ENCODE measurements at places on chromosomes 2 and 18.

GRCh38 chr2:168404764-168405163 is 51.3 kb upstream of the CERS6 start:
- DNase-seq: no peak

DNA sequence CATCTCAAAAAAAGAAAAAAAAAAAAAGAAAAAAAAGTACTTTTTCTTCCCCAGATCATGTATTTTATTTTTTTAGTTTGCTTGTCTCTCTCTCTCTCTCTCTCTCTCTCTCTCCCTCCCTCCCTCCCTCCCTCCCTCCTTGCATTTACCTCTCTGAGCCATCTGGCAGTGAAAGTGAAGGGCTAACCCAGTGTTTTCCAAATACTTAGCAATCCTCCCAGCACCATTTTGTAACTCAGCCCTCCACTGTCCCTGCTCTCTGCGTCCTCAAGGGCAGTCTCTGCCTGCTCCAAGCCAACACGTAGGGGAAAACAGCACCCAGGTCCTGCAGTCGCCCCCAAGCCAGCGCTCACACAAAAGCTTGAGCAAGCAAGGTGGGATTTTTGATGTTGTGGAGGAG is 19.6 kb upstream of the TEX44 start:
- DNase-seq: no peak

GRCh38 chr18:59402432-59403090 is 43.5 kb upstream of the LMAN1 start:
- DNase-seq: peak; percentile 68

GRCh38 chr2:71603851-71604725 is 150.7 kb downstream of the DYSF start:
- DNase-seq: no peak

- DNase-seq: no peak
These were observed 438.1 kb upstream of the ST6GAL2 start for GRCh38 chr2:107323946-107324565.

- no peak for DNase-seq
These were observed 33.6 kb upstream of the KCNG2 start for GRCh38 chr18:79764131-79764530.

GRCh38 chr2:7357993-7358392 is 440.8 kb downstream of the RNF144A start:
- no peak for DNase-seq

- no peak for DNase-seq
These were observed 31.0 kb downstream of the RMC1 start for GRCh38 chr18:23534276-23534675.

DNA sequence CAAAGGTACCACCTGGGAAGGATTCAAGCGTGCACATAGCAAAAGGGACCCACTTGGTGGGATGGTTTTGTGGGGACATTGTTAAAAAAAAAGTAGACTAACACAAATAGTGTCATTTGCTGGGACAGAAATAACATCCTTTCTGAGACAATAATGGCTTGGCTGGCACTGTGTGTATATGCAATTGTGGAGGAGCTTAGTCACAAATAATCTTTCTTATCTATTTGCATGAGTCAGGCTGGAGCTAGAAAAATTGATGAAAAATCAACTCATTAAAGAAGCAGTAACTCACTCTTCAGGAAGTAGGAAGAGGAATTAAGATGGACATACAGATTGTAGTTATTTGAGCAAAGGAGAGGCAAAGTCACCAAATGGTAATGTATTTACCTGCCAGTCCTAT is 29.5 kb upstream of the ITGB6 start:
- DNase-seq: no peak

- DNase-seq: no peak
These were observed 160.4 kb downstream of the SMAD7 start for GRCh38 chr18:48790226-48790863.

DNA sequence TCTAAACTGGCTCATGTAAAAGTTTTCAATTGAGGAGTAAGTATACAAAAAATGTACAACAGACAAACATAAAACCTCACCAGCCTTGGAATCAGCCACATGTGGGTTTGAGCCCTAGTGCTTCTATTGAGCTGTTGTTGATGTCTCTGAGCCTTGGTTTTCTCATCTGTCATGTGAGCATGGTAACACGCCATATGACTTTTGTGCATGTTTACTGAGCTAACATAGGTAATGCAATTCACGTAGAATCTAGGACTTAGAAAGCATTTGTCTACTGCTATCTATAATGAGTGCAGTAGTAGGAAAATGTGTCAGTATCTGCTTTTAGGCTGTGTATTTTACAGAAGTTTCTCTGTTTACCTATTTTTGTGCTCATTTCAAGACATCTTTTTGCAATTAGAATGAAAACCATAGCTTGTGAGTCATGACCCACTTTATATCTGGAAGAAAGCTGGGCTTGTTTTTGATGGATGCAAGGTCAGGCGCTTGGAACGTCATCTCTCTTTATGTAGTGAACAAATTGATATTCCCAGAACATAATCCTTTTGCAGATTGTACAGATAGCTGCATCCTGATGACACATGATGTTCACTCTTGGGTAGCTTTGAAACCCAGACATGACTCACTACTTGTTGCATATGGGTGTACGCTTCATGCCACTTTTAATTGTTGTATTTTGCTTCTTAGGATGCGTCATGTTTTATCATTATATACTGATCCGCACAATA is 94.3 kb downstream of the RNF144A start:
- no peak for DNase-seq

GRCh38 chr2:118841450-118841827 is 6.0 kb downstream of the EN1 start:
- no peak for DNase-seq

DNA sequence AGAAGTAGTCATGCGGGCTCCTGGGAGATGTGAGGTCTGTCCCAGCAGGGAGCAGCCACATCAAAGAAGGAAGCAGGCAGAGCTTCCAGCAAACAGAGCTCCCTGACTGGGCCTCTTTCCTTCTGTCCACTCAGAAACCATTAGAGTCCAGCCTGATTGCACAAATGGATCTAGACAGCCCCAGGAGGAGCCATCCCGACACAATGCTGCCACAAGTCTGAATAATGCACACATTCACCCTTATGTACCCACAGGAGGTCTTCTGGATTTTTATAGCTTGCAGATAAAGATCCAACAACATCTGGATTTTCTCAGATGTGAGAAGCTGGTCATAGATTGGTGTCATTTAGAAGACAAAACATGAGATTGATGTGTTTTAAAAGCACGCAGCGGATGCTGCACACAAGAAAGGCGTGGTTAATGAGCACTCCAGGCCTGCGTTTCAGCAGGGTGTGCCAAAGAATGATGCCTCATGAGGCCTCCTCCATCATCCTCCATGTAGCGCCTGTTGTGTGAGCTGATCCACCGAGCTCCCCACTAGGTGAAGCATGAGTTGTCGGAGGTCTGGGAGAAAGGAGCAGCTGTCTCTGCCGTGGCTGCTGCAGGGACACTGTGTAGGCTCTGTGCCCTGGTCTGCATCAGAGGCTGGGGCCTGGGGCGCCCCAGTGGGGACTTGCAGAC is 60.6 kb downstream of the MTCL1 start:
- no peak for DNase-seq

DNA sequence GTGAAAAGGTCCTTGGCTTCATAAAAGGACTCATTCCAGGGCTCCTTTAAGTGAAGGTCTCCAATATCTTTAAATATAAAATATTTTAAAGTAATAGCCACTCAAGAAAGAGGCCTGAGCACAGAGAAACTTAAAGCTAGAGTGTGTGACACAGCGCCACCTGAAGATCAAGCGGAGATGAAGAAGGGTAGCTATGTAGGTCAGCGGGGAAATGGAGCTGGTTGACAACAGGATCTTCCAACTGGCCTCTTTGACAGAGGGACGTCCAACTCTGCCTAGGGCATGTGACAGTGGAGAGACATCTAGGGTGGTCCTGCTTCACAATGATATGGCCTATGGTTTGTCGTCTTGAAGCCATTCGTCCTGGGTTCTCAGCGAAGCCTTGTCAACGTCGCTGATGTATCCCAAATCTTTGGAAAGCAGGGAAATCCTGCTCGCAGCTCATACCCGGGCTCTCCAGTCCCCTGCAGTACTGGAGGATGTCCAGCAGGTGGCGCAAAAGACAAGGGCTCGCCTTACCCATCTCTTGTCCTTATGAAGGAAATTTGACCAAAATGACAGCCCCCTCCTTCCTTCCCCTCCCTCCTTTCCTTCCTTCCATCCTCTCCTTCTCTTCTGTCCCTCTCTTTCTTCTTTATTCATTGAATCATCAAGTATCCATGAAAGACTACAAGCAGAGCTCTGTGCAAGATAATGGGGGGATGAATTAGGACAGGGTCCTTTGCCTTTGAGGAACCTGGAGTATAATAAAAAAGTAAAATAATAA is 59.6 kb downstream of the LONRF2 start:
- DNase-seq: peak; percentile 63

GRCh38 chr2:160390544-160391455 is 102.8 kb downstream of the RBMS1 start:
- no peak for DNase-seq

DNA sequence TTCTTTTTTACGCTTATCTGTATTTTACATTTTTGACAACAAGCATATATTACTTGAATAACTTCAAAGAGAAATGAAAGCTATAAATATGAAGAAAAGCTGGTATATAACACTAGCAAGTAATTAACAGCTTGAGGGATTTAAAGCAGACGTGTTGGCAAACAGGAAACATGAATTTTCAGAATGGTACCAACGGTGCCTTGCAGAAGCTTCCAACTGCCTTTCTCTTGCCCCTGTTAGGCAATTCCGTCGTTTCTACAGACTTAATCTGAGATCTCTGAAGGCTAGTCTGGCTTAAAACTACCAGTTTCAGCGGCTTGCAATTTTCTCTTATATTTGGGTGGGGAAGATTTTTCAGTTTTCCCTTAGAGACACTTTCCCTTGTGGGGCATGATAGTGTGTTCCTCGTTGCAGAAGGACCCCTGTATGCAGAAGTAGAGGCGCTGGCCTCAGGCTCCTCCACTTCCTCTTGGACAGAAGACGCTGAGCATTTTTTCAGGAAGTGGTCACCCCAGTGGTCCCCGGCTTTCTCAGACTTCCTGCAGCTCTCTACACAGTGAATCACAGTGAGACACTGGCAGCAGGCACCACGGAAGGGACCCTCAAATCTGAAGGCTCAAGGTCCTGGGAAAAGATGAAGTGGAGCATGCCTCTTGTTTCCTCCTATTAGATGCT is 56.2 kb upstream of the SLC16A14 start:
- no peak for DNase-seq

DNA sequence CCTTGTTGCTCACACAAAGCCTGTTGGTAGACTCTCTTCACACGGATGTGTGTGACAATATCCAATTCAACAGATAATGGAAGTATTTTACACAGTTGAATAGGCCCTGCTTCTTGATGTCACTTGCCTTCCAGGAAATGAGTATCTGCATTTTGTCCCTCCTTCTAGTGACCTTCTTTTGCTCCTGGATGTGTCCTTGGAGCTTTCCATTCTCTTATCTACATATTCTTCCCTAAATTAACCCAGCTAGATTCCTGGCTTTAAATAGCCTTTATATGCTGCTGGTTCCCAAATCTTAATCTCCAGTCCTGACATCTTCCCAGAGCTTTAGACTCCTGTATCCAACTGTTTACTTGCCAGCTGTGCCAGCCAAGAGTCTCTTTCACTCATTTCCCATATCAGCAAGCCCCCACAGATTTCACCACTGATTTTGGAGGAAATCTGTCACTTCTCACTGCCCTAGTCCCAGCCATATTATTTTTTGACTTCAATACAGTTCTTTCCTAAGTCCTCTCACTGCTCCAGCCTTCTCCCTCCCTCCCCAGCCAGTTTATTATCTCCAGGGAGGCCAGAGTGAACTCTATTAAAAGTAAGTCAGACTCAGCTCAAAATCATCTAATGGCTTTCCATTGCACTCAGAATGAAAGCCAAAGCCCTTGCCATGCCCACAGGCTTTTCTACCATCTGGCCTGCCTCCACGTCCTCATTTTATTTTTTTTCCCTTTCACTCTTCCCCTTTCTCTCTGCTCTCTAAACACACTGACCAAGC is 170.0 kb downstream of the PDE11A start:
- no peak for DNase-seq

GRCh38 chr18:61129001-61129400 is 204.2 kb upstream of the CDH20 start:
- DNase-seq: no peak

- DNase-seq: no peak
These were observed 1094.7 kb downstream of the BCL11A start for GRCh38 chr2:59458800-59459199.

GRCh38 chr2:211045025-211045424 is 488.6 kb downstream of the CPS1 start:
- DNase-seq: no peak

GRCh38 chr2:120218181-120218580 is 5.0 kb downstream of the TMEM185B start:
- DNase-seq: no peak

- DNase-seq: no peak
These were observed 106.5 kb downstream of the PRKCE start for GRCh38 chr2:45758018-45758417.

- no peak for DNase-seq
These were observed 22.0 kb upstream of the PNO1 start for GRCh38 chr2:68135448-68136320.

GRCh38 chr2:127719301-127720218 is 18.3 kb downstream of the SFT2D3 start:
- no peak for DNase-seq

DNA sequence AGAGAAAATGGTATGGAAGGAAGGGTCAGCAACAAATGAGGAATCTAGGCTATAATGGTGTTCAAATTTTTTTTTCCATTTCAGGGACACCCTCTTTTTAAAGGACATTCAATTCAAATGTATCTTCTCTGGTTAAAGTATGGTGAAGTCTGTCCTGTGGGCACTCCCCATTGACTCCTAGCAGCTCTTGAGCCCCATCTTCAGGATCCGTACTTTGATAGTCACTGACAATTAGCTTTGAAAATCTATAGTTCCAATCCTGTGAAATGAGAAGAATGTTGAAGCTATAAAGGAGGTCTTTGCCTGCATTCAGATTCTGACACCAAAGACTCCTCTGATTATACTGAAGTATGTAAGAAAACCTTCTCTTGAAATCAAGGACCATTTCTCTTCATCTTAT is 43.3 kb downstream of the KCNH7 start:
- no peak for DNase-seq

DNA sequence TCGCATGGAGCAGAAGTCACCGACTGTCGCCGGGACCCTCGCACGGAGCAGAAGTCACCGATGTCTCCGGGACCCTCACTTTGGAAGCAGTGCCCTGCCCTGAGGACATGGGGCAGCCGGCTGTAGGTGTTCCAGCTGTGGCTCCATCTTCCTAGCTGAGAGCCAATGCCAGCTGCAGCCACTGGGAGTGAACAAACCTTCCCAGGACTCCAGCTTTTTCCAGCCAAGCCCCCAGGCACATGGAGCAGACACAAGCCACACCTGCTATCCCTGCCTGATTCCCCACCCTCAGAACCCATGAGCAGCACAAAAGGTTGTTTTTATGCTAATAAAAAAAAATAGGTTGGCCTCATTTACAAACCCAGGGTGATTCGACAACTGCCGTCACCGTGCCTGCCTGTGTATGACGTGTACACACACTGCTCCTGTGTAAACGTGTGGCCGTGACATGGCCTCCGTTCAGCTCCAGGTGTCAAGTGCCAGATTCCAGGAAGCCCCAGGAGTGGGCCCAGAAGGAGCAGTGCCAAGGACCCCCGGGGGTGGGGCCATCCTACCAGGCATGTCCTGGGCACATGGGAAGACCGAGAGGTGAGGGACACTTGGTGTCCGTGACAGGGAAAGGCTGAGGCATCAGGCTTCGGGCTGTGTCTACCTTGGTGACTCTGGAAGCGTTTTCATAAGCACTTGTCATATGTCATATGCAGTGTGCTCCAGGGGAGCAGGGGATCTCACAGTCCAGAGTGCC is 91.5 kb downstream of the EIPR1 start:
- DNase-seq: no peak

GRCh38 chr18:37869051-37869450 is 303.5 kb upstream of the CELF4 start:
- DNase-seq: no peak
